ENCODE measurements at places on chromosomes 5 and 9. TPM values are rescaled to one million over a fixed set of nuclear protein-coding genes. Genes with fewer than 3 reads are reported as not detected.

DNA sequence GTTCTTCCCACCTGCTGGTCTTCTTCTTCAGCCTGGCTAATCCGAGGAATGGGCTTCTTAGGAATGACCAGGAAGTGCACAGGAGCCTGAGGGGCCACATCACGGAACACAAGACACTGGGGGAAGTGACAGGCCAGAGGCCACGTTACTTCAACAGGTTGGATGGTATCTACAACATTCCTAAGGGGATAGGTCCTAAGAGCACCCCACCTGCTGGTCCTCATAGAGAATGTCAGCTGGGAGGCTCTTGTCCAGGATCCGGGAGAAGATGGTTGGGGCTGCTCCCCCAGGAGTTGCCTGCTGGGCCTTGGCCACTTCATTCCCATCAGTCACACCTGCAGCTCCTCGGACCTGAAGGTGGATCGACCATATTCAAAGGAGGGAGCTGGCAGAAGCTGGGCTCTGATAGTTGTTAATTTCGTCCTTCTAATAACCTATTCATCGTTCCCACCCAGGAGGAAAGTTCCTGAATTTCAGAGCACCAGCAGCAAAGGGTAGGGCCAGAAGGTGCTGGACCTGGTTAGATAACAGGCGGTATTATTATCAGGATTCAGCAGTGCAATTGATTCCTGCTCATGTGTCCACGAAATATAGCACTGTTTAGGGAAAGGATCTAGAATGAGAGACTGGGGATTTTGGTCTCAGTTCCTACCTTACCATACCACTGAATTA is 1.3 kb downstream of the HINT2 start:
- peak overlapping the region; percentile 100 for H3K27ac ChIP-seq
- DNase-seq, result no peak
- H3K4me1 ChIP-seq, result peaks cover 47% of the 10 kb centered on the region
- no peaks in the 10 kb centered on the region for H3K27me3 ChIP-seq
- H3K36me3 ChIP-seq, result peaks cover 13% of the 10 kb centered on the region

GRCh38 chr5:13188371-13188770 is 756.1 kb downstream of the DNAH5 start:
- no peaks in the 10 kb centered on the region for H3K27me3 ChIP-seq
- no peak for DNase-seq
- H3K27ac ChIP-seq, result no peak overlapping the region
- H3K4me3 ChIP-seq, result no peak overlapping the region
- H3K4me1 ChIP-seq, result no peaks in the 10 kb centered on the region

DNA sequence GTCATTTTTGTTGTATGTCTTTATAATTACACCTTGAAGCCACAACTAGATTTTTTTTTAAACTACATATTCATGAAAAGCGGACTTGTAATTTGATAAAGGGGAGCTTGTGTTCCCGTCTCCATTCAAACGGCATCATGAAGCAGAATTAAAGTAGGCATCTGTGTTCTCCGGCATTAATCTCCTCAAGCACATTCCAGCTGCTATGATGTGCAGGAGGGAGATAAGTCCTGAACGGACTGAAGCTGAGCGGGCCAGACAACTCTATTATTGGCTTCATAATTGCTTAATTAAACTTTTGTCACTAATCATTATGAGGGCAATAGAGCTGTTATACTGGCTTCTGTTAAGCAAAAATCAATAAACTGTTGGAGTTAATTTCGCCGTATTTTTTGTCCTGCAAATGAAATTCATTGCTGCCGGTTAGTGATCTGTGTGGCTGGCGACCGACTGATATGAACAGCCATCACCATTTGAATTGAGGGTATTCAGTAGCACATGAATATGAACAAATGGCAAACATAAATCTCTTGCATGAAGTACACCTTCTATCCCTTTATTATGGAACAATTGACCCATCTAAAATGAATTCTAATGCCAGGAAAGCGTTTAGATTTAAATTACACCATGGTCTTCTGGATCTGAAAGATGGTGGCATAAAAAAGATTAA is 408.8 kb upstream of the IRX1 start:
- H3K27me3 ChIP-seq, result no peaks in the 10 kb centered on the region
- H3K36me3 ChIP-seq, result no peaks in the 10 kb centered on the region
- no peak overlapping the region for H3K27ac ChIP-seq
- no peak for DNase-seq
- H3K4me1 ChIP-seq, result no peaks in the 10 kb centered on the region
- H3K4me3 ChIP-seq, result no peak overlapping the region

DNA sequence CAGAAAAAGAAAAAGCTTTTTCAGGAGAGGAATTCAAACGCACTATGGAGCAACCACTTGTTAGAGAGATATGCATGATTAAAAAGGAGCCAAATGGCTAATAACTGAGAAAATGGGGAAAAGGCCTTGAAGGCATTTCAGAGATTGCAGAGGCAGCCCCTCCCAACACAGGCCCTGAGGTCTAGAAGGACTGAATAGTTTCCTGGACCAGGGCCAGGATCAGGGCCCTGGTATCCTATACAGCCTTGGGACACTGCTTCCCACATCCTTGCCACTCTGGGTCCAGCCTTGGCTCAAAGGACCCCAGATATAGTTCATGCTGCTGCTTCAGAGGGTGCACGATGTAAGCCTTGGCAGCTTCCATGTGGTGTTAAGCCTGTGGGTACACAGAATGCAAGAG is 20.7 kb upstream of the FEM1C start:
- H3K27ac ChIP-seq, result no peak overlapping the region
- no peaks in the 10 kb centered on the region for H3K36me3 ChIP-seq
- DNase-seq, result no peak
- no peak overlapping the region for H3K4me3 ChIP-seq
- no peaks in the 10 kb centered on the region for H3K27me3 ChIP-seq

- H3K27me3 ChIP-seq, result no peaks in the 10 kb centered on the region
- no peak for DNase-seq
- peak overlapping the region; percentile 61 for H3K27ac ChIP-seq
Observed at GRCh38 chr9:27533311-27533710, 3.7 kb upstream of the MOB3B start.

DNA sequence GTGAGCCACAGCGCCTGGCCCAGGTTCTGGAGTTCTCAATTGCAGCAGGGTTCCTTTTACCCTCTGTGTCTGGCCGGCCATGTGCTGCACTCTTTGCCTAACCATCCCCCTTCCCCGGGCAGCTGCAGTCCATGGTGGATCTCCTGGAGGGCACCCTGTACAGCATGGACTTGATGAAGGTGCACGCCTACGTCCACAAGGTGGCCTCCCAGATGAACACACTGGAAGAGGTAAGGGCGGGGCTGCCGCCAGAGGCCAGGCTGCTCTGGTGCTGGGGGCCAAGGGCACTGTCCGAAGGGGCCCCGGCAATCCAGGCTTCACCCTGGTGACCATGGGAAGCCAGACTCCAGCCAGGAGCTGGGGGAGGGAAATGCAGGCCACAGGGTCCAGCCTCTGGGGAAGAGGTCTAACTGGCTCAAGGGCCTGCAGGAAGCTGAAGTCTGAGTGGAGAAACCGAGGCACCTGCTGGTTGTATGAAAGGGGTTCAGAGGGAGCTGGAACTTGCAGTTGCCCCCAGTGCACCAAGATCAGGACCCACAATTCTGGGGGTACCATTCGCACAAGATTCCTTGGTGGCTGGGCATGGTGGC is 18.1 kb downstream of the OLFML2A start:
- no peaks in the 10 kb centered on the region for H3K27me3 ChIP-seq
- peak overlapping the region; percentile 59 for H3K27ac ChIP-seq
- H3K36me3 ChIP-seq, result no peaks in the 10 kb centered on the region
- H3K4me1 ChIP-seq, result peaks cover 67% of the 10 kb centered on the region
- DNase-seq, result no peak

GRCh38 chr5:528629-529511 is 4.6 kb upstream of the SLC9A3 start:
- H3K36me3 ChIP-seq, result no peaks in the 10 kb centered on the region
- H3K27me3 ChIP-seq, result peaks cover 3% of the 10 kb centered on the region
- no peak for DNase-seq
- H3K4me1 ChIP-seq, result peaks cover 22% of the 10 kb centered on the region
- H3K4me3 ChIP-seq, result no peak overlapping the region

- H3K4me1 ChIP-seq, result no peaks in the 10 kb centered on the region
- no peak overlapping the region for H3K4me3 ChIP-seq
- DNase-seq, result no peak
- no peaks in the 10 kb centered on the region for H3K36me3 ChIP-seq
- H3K27ac ChIP-seq, result no peak overlapping the region
Observed at GRCh38 chr9:109880276-109881169, 100.5 kb downstream of the PALM2AKAP2 start.

- DNase-seq, result no peak
- H3K27ac ChIP-seq, result no peak overlapping the region
- H3K4me1 ChIP-seq, result no peaks in the 10 kb centered on the region
Observed at GRCh38 chr9:81885602-81886001, 42.6 kb upstream of the SPATA31D4 start.

DNA sequence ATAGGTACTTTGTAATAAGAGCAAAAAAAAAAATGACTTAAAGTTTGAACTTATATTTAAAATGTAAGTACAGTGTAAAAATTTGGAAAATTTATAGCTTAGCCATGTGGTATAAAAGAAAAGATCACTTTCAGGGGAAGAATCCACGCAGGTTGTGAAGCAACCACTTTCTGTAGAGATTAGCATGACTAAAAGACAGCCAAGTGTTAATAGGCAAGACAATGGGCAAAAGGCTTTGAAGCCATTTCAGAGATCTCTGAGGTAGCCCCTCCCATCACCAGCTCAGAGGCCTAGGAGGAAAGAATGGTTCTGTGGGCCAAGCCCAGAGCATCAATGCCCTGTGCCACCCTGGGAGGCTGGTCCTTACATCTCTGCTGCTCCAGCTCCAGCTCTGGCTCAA is 346.3 kb upstream of the CHD1 start:
- no peaks in the 10 kb centered on the region for H3K27me3 ChIP-seq
- no peak for DNase-seq
- H3K36me3 ChIP-seq, result no peaks in the 10 kb centered on the region

GRCh38 chr9:115513148-115513547 is 395.2 kb upstream of the TNC start:
- H3K36me3 ChIP-seq, result no peaks in the 10 kb centered on the region
- no peaks in the 10 kb centered on the region for H3K27me3 ChIP-seq
- no peak overlapping the region for H3K4me3 ChIP-seq
- no peaks in the 10 kb centered on the region for H3K4me1 ChIP-seq
- no peak for DNase-seq
- H3K27ac ChIP-seq, result no peak overlapping the region

DNA sequence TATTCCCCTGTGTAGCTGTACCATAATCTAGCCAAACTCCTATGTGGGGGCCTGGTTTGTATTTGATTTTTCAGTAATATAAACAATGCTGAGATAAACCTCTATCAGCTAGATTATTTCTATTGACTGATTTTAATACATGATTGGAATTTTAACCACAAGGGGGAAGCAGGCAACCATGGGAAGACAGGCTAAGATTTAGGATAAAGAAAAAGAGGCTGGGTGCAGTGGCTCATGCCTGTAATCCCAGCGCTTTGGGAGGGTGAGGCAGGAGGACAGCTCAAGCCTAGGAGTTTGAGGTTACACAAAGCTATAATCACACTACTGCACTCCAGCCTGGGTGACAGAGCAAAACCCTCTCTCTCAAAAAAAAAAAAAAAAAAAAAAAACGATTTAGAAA is 18.1 kb upstream of the GPX3 start:
- H3K27ac ChIP-seq, result no peak overlapping the region
- no peak for DNase-seq
- H3K4me3 ChIP-seq, result no peak overlapping the region
- no peaks in the 10 kb centered on the region for H3K36me3 ChIP-seq

Gene SPATA31E1
- not detected for total RNA-seq

Gene UBLCP1
- 19.7 TPM for total RNA-seq

Gene ZNF483
- total RNA-seq, result 15.0 TPM

Gene ENTR1
- 44.8 TPM for total RNA-seq

Gene UQCRQ
- total RNA-seq, result 184 TPM

Gene TMEM174
- not detected for total RNA-seq

Gene SOHLH1
- total RNA-seq, result not detected

Measured in esophagus muscularis mucosa (tissue), 4 donors.